ENCODE measurements at places on chromosomes 12 and 14. TPM values are rescaled to one million over a fixed set of nuclear protein-coding genes. Genes with fewer than 3 reads are reported as not detected.

DNA sequence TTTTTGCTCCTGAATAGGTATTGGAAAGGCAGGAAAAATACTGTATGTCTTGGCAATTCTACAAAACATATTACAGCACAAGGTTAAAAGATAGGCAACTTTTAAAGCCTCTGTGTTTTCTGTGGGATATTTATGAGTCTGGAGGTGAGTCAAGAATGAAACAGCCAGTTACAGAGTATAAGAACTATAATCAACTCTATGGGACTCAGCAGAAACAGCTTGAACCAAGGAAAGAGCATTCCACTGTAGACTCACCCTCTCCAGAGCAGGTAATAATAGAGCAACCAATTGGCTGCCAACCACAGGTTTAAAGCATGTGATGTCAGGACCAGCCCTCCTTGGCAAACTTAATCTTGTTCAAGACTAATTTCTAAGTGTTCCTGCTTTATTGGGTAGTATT lies 100.5 kb upstream of the MDM1 start:
- H3K27ac ChIP-seq = no peak overlapping the region
- H3K4me3 ChIP-seq = no peak overlapping the region
- no peaks in the 10 kb centered on the region for H3K27me3 ChIP-seq
- no peaks in the 10 kb centered on the region for H3K36me3 ChIP-seq

DNA sequence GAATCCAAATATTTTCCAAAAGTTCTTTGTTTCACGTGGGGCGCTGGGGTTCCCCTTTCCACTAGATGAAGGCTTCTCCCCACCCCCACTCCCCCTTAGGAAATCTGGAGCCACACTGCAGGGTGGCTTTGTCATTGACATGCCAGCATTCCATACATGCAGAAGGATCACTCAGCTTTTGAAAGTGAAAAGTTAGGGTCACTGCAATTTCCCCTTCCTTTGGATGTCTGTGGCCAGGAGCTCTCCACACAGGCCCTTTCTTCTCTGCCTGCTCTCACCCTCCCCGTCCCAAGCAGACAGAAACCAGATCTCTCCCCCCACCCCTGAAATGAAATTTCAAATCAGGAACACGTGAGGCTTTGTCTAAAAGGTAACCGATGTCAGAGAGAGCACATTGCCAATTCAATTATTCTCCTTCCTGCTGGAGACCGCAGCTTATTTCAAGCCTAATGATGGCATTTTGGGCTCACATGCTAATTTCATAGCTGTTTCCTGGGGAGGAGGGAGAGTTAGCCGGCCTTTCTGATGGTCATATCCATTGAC lies 153.9 kb upstream of the RFLNA start:
- no peaks in the 10 kb centered on the region for H3K4me1 ChIP-seq
- DNase-seq = no peak
- no peak overlapping the region for H3K27ac ChIP-seq
- no peaks in the 10 kb centered on the region for H3K27me3 ChIP-seq
- H3K36me3 ChIP-seq = no peaks in the 10 kb centered on the region

DNA sequence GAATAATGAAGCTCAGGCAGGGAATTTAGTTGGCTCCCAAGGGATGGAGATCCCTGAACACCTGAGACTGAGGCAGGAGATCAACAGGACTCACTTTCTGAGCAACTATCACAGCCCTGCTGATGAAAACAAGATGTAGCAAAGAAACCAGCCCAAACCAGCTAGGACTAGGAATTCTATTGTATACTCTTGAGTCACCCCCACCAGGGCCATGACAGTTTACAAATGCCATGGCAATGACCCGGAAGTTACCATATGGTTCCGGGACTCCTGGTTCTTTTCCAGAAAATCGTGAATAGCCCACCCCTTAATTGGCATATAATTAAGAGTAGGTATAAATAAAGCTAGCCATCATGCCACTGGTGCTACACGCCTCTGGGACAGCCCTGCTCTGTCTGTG lies 46.0 kb upstream of the OASL start:
- no peaks in the 10 kb centered on the region for H3K4me1 ChIP-seq
- no peak for DNase-seq
- no peaks in the 10 kb centered on the region for H3K36me3 ChIP-seq
- no peak overlapping the region for H3K27ac ChIP-seq
- no peaks in the 10 kb centered on the region for H3K27me3 ChIP-seq

DNA sequence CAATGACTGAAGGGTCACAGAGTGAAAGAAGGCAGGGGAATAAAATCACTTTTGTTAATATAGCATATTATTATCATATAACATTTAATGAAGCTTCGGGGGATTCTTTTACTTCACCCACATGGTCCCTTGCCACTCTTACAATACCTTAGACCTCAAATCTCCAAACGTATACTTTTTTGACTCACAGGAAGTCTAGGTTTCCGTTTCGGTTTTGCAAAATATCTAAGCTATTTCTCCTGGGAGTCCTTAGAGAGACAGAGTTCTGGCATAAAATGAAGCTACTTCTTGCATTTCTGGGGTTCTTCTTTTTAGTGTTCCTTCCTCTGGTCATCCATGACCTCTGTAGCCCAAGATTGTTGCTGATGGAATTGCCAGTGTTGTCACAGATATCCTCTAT lies 590.5 kb upstream of the ATP2B1 start:
- H3K4me1 ChIP-seq = peaks cover 15% of the 10 kb centered on the region
- no peaks in the 10 kb centered on the region for H3K36me3 ChIP-seq
- peak overlapping the region; percentile 10 for H3K4me3 ChIP-seq
- H3K27ac ChIP-seq = peak overlapping the region; percentile 8

DNA sequence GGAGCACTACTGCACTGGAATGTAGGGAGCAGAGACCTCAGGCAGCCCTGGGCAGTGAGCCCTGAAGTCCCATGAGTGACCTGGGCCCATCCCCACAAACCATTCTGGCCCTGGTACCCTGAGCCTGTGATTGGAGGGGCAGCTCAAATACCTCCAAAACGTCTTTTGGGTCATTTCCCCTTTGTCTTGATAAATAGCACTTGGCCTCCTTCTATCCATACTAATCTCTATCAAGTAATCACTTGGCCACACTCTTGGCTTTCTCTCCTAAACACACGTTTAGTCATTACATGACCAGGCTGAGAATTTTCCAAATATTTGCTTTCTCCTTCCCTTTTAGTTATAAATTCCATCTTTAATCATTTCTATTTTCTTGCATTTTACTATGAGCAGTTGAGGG lies 91.3 kb downstream of the RPAP3 start:
- peaks cover 2% of the 10 kb centered on the region for H3K36me3 ChIP-seq
- H3K27me3 ChIP-seq = no peaks in the 10 kb centered on the region
- DNase-seq = no peak
- H3K4me3 ChIP-seq = no peak overlapping the region
- no peaks in the 10 kb centered on the region for H3K4me1 ChIP-seq
- H3K27ac ChIP-seq = no peak overlapping the region

GRCh38 chr12:76252031-76252430 lies 96.2 kb downstream of the BBS10 start:
- no peaks in the 10 kb centered on the region for H3K36me3 ChIP-seq
- DNase-seq = no peak
- H3K4me3 ChIP-seq = no peak overlapping the region
- H3K4me1 ChIP-seq = no peaks in the 10 kb centered on the region
- no peak overlapping the region for H3K27ac ChIP-seq

- H3K36me3 ChIP-seq = no peaks in the 10 kb centered on the region
- no peaks in the 10 kb centered on the region for H3K27me3 ChIP-seq
- DNase-seq = peak; percentile 46
- H3K4me1 ChIP-seq = peaks cover 62% of the 10 kb centered on the region
- peak overlapping the region; percentile 11 for H3K4me3 ChIP-seq
Measured at GRCh38 chr12:92030618-92031017, 115.0 kb downstream of the BTG1 start.

- H3K27me3 ChIP-seq = no peaks in the 10 kb centered on the region
- H3K4me3 ChIP-seq = no peak overlapping the region
- no peak for DNase-seq
- H3K36me3 ChIP-seq = no peaks in the 10 kb centered on the region
- H3K4me1 ChIP-seq = no peaks in the 10 kb centered on the region
Measured at GRCh38 chr12:18646286-18646890, 91.4 kb downstream of the PLCZ1 start.

- no peak overlapping the region for H3K27ac ChIP-seq
- peaks cover 2% of the 10 kb centered on the region for H3K4me1 ChIP-seq
- H3K27me3 ChIP-seq = no peaks in the 10 kb centered on the region
Measured at GRCh38 chr12:42284157-42284556, 41.7 kb downstream of the ZCRB1 start.

- peak overlapping the region; percentile 79 for H3K27ac ChIP-seq
- H3K4me1 ChIP-seq = peaks cover 46% of the 10 kb centered on the region
- peak overlapping the region; percentile 78 for H3K4me3 ChIP-seq
Measured at GRCh38 chr14:73759183-73759713, 45.1 kb upstream of the PNMA1 start.

DNA sequence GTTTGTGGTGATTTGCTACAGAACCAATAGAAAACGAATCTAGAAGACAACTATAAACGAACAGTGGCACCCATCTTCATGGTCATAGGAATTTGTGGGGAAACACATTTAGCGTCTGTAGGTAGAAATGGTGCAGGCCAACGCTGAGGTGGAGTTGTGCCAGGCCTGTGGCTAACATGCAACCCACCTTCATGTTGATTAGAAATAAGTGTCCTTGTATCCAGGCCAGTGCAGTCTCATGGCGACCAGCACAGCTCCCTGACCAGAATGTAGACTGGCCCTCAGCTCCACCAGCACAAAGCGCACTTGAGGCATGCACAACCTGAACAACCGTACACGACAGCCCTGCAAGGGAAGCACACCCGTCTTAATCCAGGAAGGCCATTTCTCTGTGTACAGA lies 187.0 kb downstream of the TMEM132D start:
- no peaks in the 10 kb centered on the region for H3K27me3 ChIP-seq
- no peak for DNase-seq
- no peaks in the 10 kb centered on the region for H3K36me3 ChIP-seq
- H3K27ac ChIP-seq = no peak overlapping the region
- no peaks in the 10 kb centered on the region for H3K4me1 ChIP-seq

GRCh38 chr12:111408686-111409402 lies 3.1 kb downstream of the SH2B3 start:
- no peaks in the 10 kb centered on the region for H3K27me3 ChIP-seq
- peak overlapping the region; percentile 88 for H3K27ac ChIP-seq
- H3K36me3 ChIP-seq = peaks cover 4% of the 10 kb centered on the region
- no peak for DNase-seq

DNA sequence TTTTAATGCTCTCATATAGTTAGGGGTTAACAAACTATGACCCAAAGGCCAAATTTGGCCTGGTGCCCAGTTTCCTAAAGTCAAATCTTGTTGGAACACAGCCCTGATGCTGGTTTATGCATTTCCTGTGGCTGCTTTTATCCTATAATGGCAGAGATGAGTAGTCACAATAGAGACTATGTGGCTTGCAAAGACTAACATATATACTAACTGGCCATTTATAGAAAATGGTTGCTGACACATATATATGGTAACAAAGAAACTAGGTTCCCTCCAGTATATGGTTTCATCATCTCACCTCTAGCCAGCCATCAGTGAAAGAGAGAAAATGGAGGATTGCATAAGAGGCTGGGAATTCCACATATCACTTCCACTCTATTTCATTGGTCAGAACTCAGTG lies 10.8 kb downstream of the NAV3 start:
- H3K4me1 ChIP-seq = no peaks in the 10 kb centered on the region
- H3K4me3 ChIP-seq = no peak overlapping the region
- no peaks in the 10 kb centered on the region for H3K36me3 ChIP-seq
- no peak for DNase-seq
- no peaks in the 10 kb centered on the region for H3K27me3 ChIP-seq

DNA sequence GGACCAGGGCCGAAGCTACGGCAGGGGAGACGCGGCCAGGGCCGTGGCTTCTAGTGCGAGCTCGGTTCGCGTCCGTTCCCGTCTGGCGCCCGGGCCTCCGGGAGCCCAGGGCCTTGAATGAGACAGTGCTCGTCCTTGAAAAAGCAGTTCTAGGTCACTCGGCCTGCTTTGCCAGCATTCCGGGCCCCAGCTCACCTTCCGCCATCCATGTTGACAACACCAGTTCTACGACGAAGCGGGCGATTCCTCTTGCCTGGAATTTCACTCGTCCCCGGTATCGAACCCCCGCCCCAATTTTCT lies 4.5 kb downstream of the OR10AD1 start:
- H3K4me3 ChIP-seq = peak overlapping the region; percentile 100
- peak overlapping the region; percentile 96 for H3K27ac ChIP-seq
- peak; percentile 33 for DNase-seq
- H3K4me1 ChIP-seq = peaks cover 42% of the 10 kb centered on the region
- no peaks in the 10 kb centered on the region for H3K27me3 ChIP-seq

DNA sequence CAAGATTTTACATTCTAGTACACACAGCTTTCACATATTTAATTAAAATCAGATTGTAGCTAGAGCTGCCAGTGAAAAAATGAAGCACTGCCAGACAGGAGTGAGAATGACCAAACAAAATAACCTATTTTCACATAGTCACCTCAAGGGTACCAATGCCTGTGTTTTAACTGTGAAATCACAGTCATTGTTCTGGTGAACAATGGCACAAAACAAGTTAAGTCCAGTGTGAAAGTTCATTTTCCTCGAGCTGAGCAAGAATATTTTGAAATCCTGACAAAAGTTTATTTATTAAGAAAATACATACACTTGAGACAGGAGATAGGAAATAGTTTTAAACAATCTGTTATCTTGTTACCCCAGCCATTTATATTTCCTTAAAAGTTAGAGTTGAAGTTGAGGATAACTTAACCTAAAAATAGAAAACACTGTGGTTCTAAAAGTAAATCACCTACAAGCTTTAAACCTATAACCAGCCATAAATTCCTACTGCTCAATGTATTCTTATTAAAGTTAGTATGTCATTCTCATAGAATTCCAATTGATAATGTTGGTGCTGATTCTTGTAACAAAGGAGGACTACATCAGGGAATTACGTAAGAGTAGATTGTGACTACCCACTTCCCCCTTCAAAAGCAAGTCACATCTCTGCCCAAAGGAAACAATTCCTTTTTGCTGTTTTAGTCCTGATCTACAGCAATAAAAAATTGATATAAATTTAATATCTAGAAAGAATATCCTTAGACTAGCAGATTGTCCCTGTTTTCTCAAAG lies 15.9 kb downstream of the DENND5B start:
- no peak overlapping the region for H3K27ac ChIP-seq
- H3K27me3 ChIP-seq = peaks cover 8% of the 10 kb centered on the region
- no peak for DNase-seq
- no peak overlapping the region for H3K4me3 ChIP-seq
- H3K4me1 ChIP-seq = no peaks in the 10 kb centered on the region

GRCh38 chr14:54369343-54369742 lies 27.5 kb upstream of the CDKN3 start:
- DNase-seq = no peak
- H3K4me1 ChIP-seq = no peaks in the 10 kb centered on the region
- H3K27me3 ChIP-seq = no peaks in the 10 kb centered on the region
- no peak overlapping the region for H3K27ac ChIP-seq

GRCh38 chr14:91363776-91364523 lies 53.7 kb downstream of the CCDC88C start:
- H3K4me3 ChIP-seq = no peak overlapping the region
- H3K27me3 ChIP-seq = no peaks in the 10 kb centered on the region
- peak overlapping the region; percentile 45 for H3K27ac ChIP-seq
- H3K4me1 ChIP-seq = peaks cover 42% of the 10 kb centered on the region
- no peak for DNase-seq

SIVA1 gene
- total RNA-seq = 62.3 TPM

LRFN5 gene
- not detected for total RNA-seq

ASCL1 gene
- not detected for total RNA-seq

EFS gene
- not detected for total RNA-seq

PIP4K2C gene
- total RNA-seq = 30.9 TPM

LRTM2 gene
- total RNA-seq = not detected

TCTN2 gene
- total RNA-seq = 11.9 TPM

FBXO21 gene
- total RNA-seq = 54.5 TPM

CLEC12A gene
- not detected for total RNA-seq

AMN gene
- 12.4 TPM for total RNA-seq

EIF4B gene
- total RNA-seq = 729 TPM

IFNG-AS1 gene
- 2.0 TPM for total RNA-seq

NANOG gene
- 0.54 TPM for total RNA-seq

PLEKHG3 gene
- total RNA-seq = 12.4 TPM

DDHD1 gene
- 41.6 TPM for total RNA-seq

SLC38A6 gene
- 11.1 TPM for total RNA-seq

Measured in T-cell (primary cell).